Skin of body (tissue), 3 donors: ENCODE measurements at places on chromosomes 11 and 22. TPM values are rescaled to one million over a fixed set of nuclear protein-coding genes. Genes with fewer than 3 reads are reported as not detected.

DNA sequence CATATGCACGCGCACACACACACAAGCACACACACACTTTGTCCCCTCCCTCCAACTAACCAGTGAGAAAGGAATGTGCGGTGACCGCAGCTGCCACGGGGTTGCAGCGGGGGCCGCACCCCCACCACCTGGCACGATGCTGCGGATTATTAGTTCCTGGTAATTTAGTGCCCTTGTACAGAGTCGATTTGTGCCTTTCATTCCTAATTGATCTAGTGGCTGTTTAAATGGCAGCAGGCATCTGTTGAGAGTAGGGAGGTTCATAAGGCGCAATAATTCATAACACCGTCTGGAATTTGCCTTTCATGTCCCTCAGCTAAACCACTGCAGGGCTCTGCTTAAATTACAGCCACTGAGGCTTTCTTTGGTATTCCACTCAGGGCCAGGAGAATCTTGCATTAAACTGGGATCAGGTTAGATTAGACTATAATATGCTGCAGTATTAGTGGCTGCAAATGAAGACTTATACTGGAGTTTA, 113.7 kb downstream of the FEZ1 start:
- no peak for DNase-seq

Gene PTPRCAP
- 0.89 TPM for total RNA-seq

DNA sequence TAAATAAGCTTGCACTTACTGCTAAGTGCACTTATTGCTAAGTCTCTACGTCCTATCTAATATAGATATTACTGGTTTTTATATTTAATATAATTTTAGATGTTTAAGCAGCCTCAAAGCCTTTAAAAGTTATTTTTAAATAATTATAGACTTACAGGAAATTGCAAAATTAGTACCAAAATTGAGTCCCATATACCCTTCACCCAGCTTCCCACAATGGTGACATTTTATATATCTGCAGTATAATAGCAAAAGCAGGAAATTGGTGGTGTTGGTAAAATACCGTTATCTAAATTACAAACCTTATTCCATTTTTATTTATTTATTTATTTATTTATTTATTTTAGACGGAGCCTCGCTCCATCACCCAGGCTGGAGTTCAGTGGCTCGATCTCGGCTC, 1.9 kb upstream of the AP1B1 start:
- DNase-seq, result no peak

Gene NTM
- 10.8 TPM for total RNA-seq

DNA sequence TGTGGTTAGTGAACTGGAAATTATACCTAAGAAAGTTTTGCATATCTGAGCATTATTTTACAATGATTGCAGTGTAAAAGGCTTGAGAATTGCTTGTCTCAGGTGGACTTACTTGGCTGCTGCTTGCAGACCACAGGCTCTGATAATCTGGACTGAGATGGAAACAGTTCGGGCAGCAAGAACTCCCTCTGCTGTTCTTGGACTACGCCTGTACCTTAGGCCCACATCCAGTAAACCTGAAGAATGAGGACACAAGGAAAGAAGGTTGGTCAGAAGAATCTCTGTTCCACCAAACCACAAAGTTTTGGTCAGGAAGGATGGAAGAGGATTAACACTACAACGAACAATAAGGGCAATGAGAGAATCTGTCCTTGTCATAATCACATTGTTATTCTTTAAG, 80.1 kb downstream of the C2CD3 start:
- DNase-seq, result no peak

GRCh38 chr11:123650901-123651300, 3.5 kb downstream of the SCN3B start:
- no peak for DNase-seq

Gene ADM2
- 0.39 TPM for total RNA-seq

- DNase-seq, result no peak
Measured at GRCh38 chr11:1782831-1783724, 19.4 kb upstream of the CTSD start.

- no peak for DNase-seq
Measured at GRCh38 chr11:37948258-37948657, 1350.2 kb upstream of the RAG2 start.

DNA sequence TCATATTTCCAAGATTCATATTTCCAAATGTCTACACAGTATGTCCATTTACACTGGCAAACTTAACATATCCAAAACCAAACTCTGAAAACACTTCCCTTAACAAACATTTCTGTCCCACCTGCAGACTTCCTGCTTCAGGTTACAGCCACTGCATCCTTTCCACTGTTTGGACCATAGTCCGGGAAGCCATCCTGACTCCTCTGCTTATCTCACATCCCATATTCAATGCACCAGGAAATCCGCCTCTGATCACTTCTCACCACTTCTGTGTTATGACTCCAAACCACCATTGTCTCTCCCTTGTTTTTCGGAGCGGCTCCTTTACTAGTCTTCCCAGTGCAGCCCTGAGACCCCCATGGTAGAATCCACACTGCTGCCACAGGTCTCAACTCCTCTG, 30.1 kb downstream of the HIRA start:
- DNase-seq, result no peak

- peak; percentile 37 for DNase-seq
Measured at GRCh38 chr11:63023222-63023814, 7.7 kb upstream of the SLC22A8 start.

Gene TMEM9B
- total RNA-seq, result 25.6 TPM

DNA sequence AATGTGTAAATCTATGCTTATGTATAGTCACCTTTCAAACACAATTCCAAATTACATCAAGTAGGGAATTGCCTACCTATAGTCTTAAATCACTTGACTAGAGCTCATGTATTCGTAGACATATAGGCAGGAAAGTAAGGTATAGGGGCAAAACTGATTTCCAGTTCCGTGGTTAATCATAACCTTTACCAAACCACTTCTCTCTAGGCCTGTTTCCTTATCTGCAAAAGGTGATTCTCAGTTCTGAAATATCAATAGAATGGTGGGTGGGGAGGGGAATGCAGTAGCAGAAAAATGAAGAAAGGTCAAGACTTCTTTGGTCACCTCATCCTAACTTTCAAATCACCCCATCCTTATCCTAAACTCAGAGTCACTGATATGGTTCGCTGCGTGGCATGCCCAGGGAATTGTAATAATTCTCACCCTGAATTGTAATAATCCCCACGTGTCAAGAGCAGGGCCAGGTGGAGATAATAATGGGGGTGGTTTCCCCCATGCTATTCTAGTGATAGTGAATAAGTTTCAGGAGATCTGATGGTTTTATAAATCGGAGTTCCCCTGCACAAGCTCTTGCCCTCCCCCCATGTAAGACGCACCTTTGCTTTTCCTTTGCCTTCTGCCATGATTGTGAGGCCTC, 1.9 kb upstream of the ANO5 start:
- no peak for DNase-seq

GRCh38 chr11:61113201-61113600, 10.9 kb downstream of the CD5 start:
- no peak for DNase-seq

DNA sequence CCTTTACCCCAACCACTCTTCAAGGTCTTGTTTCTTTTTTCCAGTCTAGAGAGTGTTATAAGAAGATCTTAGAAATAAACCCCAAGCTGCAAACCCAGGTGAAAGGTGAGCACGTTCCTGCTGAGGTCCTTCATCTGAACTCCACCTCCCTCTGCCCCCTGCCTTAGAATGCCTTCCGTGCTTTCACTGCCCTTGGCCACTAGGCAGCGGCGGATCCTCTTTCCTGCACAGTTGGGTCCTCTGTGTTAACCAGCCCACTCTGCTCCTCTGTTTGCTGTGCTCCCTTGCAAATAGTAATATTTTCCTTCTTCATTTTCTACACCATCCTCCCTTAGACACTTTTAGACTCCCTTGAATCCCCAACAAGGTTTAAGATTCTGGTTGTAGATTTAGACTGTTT, 24.3 kb downstream of the TTC12 start:
- no peak for DNase-seq

GRCh38 chr11:6627762-6628241, 8.6 kb upstream of the TPP1 start:
- DNase-seq, result no peak

Gene PANX2
- 0.30 TPM for total RNA-seq

Gene ZNF214
- 4.5 TPM for total RNA-seq

DNA sequence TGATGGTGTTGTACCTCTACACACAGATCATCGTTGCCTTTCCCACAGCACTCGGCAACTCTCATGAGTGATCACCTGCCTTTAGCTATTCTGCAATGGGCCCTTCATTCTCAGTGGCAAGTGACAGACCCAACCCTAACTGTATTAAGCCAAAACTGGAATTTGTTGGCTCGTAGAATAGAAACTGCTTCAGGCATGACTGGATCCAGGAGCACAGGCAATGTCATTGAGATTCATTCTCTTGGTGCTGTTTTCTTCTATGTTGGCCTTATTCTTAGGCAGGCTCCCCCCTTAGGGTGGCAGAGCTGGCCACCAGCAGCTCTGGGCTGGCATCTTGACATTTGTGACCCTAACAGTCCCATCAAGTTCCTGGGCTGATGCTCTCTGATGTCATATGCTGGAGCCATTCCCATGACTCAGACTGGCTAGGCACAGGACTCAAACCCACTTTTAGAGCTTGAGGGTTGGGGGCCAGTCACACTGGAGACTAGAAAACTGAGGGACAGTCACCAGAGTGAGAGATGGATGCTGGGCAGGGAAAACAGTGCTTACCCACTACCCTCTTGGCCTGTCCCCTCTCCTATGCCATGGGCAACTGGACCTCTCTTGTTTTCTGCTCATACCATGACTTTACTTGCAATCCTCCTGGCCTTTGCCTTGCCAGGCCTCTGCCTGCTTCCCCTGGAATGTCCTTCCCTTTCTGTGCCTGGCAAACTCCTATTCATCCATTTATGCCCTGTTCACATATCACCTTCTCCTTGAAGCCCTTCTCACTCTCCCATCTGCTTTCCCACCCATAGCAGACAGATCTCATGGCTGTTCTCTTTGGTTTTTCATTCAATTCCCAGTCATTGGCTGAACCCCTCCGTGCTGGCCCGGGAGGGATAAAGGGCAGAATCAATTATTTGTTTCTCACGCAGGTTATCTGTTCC, 7.1 kb upstream of the CDC42EP2 start:
- no peak for DNase-seq

DNA sequence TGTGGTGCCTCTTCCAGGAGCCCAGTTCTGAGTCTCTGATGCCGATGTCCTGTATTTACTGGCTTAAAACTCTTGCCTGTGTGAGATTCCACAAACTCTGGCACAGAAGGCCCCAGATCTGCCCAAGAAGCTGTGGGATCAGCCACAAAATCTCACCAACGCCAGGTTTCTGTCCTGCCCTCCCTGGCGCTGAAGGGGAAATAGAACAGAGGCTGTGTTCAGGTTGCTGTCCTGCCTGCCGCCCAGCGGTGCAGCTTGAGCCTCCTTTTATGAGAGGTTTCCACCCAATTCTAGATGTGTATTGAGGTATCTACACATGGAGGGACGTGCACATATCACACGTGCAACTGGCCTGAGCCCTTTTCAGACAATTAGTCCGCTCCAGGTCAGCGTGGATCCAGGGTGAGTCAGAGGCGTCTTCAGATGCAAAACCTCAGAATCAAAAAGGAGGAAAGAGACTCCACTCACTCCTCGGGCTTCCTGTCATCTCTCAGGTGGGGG, 2.2 kb downstream of the TMEM80 start:
- DNase-seq, result no peak

GRCh38 chr11:86202013-86202336, 42.6 kb upstream of the EED start:
- no peak for DNase-seq

Gene PISD
- 15.6 TPM for total RNA-seq

GRCh38 chr11:68002938-68003845, 705 bp downstream of the UNC93B1 start:
- no peak for DNase-seq

GRCh38 chr11:61403658-61404057, 11.3 kb downstream of the TMEM216 start:
- DNase-seq, result no peak
